Natural killer cell (primary cell): ENCODE measurements at places on chromosomes 13 and 19. TPM values are rescaled to one million over a fixed set of nuclear protein-coding genes. Genes with fewer than 3 reads are reported as not detected.

- no peak overlapping the region for H3K27ac ChIP-seq
- H3K4me1 ChIP-seq: peaks cover 35% of the 10 kb centered on the region
- H3K36me3 ChIP-seq: no peaks in the 10 kb centered on the region
Observed at GRCh38 chr19:39154629-39155100, 29.1 kb downstream of the PAK4 start.

The TIMM29 gene
- 30.9 TPM for total RNA-seq

DNA sequence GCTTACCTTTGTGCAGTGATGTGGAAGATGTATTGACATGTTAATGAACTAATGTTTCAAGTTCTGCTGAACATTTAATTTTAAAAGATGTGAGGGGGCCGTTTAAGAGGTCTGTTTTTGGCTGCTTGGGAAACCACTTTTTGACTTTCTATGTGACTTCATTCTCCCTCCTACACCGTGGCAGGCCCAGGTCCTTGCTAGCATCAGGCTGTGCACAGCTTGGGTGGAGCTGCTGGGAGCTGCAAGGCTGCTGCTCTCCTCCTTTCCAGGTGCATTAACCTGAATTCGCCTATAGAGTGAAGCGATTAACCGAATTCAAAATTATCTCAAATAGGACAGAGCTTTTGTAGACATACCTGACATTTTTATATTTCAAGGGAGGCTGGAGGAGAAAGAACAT is 249.1 kb downstream of the FGF14 start:
- DNase-seq: no peak
- no peaks in the 10 kb centered on the region for H3K27me3 ChIP-seq
- no peak overlapping the region for H3K27ac ChIP-seq
- H3K36me3 ChIP-seq: no peaks in the 10 kb centered on the region
- no peaks in the 10 kb centered on the region for H3K4me1 ChIP-seq

GRCh38 chr19:36030264-36031148 is 2.2 kb downstream of the CLIP3 start:
- H3K27ac ChIP-seq: no peak overlapping the region
- H3K36me3 ChIP-seq: no peaks in the 10 kb centered on the region
- peaks cover 11% of the 10 kb centered on the region for H3K4me1 ChIP-seq
- no peak overlapping the region for H3K4me3 ChIP-seq
